Immature natural killer cell (primary cell): ENCODE measurements at places on chromosomes 5 and 9. TPM values are rescaled to one million over a fixed set of nuclear protein-coding genes. Genes with fewer than 3 reads are reported as not detected.
A peak's percentile ranks its signal among the peaks of the same experiment; 100 is the strongest.

The HRCT1 gene
- polyA plus RNA-seq: not detected

The NSA2 gene
- polyA plus RNA-seq: 55.2 TPM

The GRM6 gene
- not detected for polyA plus RNA-seq

The NAA35 gene
- polyA plus RNA-seq: 15.2 TPM

The CKMT2 gene
- 0.36 TPM for polyA plus RNA-seq

DNA sequence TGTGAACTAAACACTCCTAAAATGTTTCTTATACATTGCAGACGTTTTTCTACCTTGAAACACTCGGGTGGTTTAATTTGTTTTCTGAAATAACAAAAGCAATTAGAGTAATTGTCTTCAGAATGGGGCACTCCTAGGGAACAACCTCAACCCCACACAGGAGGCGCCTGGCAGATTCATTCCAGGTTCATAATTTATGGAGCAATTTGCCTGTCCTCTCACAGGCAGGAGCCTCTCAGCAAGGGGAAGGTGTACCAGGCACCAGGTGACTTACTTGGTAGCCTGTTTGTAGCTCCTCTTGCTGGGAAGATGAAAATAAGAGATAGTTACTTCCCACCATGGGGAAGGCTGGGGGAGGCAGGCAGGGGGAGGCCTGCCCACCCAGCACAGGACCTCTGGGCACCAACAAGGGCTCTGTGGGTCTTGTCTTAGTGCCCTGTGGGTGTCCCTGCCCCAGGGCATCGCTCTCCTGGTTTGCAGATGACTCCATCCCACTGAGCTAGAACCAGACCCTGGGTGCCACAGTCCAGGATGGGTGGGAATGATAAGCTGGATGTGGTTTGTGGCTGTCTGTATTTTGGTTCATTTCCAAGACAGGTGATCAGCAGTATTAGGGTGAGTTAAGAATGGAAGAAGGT is 144.4 kb downstream of the FSTL4 start:
- no peak overlapping the region for H3K4me3 ChIP-seq
- no peaks in the 10 kb centered on the region for H3K36me3 ChIP-seq
- peaks cover 2% of the 10 kb centered on the region for H3K27me3 ChIP-seq
- H3K27ac ChIP-seq: no peak overlapping the region

- H3K36me3 ChIP-seq: peaks cover 47% of the 10 kb centered on the region
- DNase-seq: no peak
- H3K4me3 ChIP-seq: no peak overlapping the region
- H3K4me1 ChIP-seq: no peaks in the 10 kb centered on the region
Measured at GRCh38 chr5:53681079-53681478, 120.6 kb downstream of the NDUFS4 start.

GRCh38 chr5:149885513-149885912 is 59.1 kb downstream of the PDE6A start:
- H3K36me3 ChIP-seq: no peaks in the 10 kb centered on the region
- DNase-seq: no peak
- H3K27ac ChIP-seq: no peak overlapping the region

DNA sequence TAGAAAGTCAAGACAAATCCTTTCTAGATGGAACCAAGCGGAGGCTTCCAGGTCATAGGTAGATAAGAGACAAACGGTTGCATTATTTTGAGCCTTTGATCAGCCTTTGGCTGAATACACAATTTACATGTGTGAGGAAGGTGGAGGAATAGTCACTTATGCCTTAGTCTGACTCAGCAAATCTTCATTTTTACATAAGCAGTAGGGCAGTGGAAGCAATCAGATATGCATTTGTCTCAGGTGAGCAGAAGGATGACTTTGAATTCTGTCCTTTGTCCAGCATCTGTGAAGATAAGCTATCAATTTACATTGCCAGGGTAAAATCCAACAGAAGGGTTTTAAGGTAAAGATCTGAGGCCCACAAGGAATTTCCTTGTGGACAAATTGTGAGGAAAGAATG is 23.8 kb downstream of the TUSC1 start:
- H3K27ac ChIP-seq: no peak overlapping the region
- no peaks in the 10 kb centered on the region for H3K27me3 ChIP-seq
- no peaks in the 10 kb centered on the region for H3K4me1 ChIP-seq
- no peak for DNase-seq
- H3K4me3 ChIP-seq: no peak overlapping the region

GRCh38 chr9:99859243-99859980 is 37.7 kb downstream of the NR4A3 start:
- no peaks in the 10 kb centered on the region for H3K4me1 ChIP-seq
- peaks cover 4% of the 10 kb centered on the region for H3K27me3 ChIP-seq
- no peak overlapping the region for H3K27ac ChIP-seq
- no peak overlapping the region for H3K4me3 ChIP-seq
- H3K36me3 ChIP-seq: no peaks in the 10 kb centered on the region
- DNase-seq: no peak

DNA sequence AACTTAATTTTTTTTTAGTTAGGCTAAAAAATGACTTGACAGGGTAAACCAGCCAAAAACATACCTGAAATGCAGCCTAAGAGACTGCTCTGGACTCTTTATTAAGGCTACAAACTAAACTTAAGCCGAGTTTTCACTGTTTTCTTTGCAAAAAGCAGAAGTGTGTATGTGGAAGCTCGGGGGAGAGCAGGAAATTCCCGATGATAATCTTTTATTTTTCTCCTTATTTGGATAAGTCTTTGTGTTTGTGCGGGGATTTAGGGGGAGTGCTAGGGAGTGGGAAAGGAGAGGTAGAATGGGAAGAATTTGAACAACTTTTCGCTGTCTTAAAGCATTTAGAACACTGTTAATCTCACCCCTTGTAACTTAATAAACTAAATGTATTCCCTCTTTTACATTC is 30.7 kb upstream of the GPR21 start:
- no peak for DNase-seq
- H3K4me3 ChIP-seq: no peak overlapping the region
- H3K36me3 ChIP-seq: peaks cover 11% of the 10 kb centered on the region
- H3K4me1 ChIP-seq: no peaks in the 10 kb centered on the region
- no peak overlapping the region for H3K27ac ChIP-seq

DNA sequence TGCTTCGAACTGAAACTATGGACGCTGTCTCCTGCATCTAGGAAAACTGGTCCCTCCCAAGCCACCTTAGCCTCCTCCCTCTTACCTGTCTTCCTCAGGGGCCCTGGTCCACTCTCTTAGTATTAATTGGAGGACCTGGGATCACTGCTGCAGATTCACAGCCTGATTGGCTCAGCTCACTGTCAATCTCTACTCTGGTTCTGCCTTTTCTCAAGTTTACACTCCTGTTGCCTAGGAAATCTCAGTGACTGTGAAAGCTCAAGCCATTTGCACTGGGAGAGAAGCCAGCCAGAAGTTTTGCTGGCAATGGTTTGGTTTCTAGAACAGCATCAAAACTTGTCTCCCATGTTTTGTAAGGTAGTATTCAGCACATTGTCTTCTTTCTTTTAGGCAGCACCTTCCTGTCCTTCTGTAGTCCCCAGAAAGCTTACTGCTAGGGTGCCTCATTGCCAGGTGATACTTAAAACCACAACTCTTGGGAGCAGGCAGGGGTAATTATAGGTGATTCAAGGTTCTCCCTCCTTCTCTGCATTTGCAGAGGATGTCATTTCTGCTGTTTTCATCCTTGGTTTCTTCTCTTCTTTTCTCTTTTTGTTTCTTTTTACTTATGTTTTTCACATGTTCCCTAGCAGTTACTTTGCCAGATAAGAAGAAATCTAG is at the start of gene CAPSL:
CAPSL (minus strand) TSS at position 55 of the 660 bp plus-strand sequence. CDS start 17,502 bp downstream, outside the sequence.
- DNase-seq: no peak
- no peaks in the 10 kb centered on the region for H3K36me3 ChIP-seq
- H3K27me3 ChIP-seq: peaks cover 2% of the 10 kb centered on the region
- H3K4me3 ChIP-seq: no peak within 1 kb of the TSS
- no peak within 1 kb of the TSS for H3K27ac ChIP-seq

DNA sequence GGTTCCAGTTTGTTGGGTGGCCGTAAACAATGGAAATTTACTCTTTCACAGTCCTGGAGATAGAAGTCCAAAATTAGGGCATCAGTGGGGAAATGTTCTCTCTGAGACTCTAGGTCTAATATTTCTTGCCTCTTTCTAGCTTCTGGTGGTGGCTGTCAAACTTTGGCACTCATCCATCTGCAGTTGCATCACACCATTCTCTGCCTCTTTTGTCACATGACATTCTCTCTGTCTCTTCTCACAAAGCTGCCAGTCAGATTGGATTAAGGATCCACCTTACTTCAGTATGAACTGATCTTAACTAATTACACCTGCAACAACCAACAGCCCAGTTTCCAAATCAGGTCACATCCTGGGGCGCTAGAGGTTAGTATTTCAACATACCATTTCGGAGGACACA is 222.9 kb upstream of the FTMT start:
- H3K36me3 ChIP-seq: no peaks in the 10 kb centered on the region
- H3K4me1 ChIP-seq: no peaks in the 10 kb centered on the region
- DNase-seq: no peak
- no peak overlapping the region for H3K4me3 ChIP-seq
- H3K27ac ChIP-seq: no peak overlapping the region

GRCh38 chr9:3735251-3735650 is 209.4 kb upstream of the RFX3 start:
- H3K36me3 ChIP-seq: no peaks in the 10 kb centered on the region
- no peaks in the 10 kb centered on the region for H3K27me3 ChIP-seq
- no peak overlapping the region for H3K4me3 ChIP-seq
- DNase-seq: no peak
- H3K27ac ChIP-seq: no peak overlapping the region
- peaks cover 8% of the 10 kb centered on the region for H3K4me1 ChIP-seq

DNA sequence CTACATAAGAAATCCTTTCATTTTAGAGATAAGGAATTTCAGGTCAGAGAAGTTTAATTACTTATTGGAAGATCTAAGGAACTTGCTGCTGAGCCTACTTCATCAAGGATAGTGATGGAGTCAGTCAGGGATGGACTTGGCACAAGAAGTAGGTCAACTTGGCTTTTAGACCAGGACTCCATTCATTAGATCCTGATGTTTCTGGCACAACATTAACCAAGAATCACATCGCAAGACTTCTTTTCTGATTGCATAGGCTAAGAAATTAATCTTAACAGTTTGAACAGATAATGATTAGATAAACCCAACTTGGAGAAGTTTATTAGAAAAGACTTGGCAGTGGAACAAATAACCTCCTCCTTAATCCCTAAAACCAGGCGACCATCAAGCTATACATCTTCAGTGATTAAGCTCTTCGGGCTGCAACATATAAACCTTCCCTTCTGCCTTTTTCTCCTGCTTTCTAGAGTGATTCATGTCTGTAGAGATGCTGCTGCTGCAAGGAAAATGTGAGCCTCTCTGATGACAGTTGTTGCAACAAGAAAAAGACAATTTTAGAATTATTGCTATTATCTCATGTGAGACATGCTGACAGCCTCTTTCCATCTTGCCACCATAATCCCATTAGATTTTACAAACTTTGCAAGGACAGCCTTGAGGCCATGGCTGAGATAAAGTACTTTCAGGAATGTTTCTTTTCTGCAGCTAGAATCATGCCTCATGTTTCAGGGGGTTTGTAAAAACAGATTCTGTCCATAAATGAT is 207.9 kb upstream of the SLC27A6 start:
- no peak overlapping the region for H3K27ac ChIP-seq
- H3K4me3 ChIP-seq: no peak overlapping the region
- DNase-seq: no peak
- no peaks in the 10 kb centered on the region for H3K36me3 ChIP-seq
- no peaks in the 10 kb centered on the region for H3K4me1 ChIP-seq
- no peaks in the 10 kb centered on the region for H3K27me3 ChIP-seq

GRCh38 chr5:107670087-107670931 is 428 bp downstream of the EFNA5 start:
- DNase-seq: peak; percentile 29
- no peak overlapping the region for H3K27ac ChIP-seq
- H3K27me3 ChIP-seq: peaks cover 30% of the 10 kb centered on the region
- peaks cover 44% of the 10 kb centered on the region for H3K4me1 ChIP-seq
